Mammary epithelial cell (primary cell): ENCODE measurements at places on chromosomes 3 and 15. TPM values are rescaled to one million over a fixed set of nuclear protein-coding genes. Genes with fewer than 3 reads are reported as not detected.

The UROC1 gene
- not detected for total RNA-seq

The EPHB3 gene
- total RNA-seq = 45.2 TPM

The IL17RB gene
- 0.13 and 0.31 TPM in 2 replicates for total RNA-seq

The TMEM266 gene
- total RNA-seq = not detected in 2 replicates

The CCNDBP1 gene
- 41.3 and 48.6 TPM in 2 replicates for total RNA-seq

The ITIH1 gene
- not detected in 2 replicates for total RNA-seq

The SLCO3A1 gene
- 9.5 TPM for total RNA-seq

The GXYLT2 gene
- 2.5 and 3.9 TPM in 2 replicates for total RNA-seq

The SLC38A3 gene
- total RNA-seq = 0.67 TPM

The SEMA4B gene
- total RNA-seq = 51.5 and 108 TPM in 2 replicates

The EXD1 gene
- total RNA-seq = not detected in 2 replicates

The KBTBD12 gene
- total RNA-seq = not detected in 2 replicates

The FAM43A gene
- 3.0 TPM for total RNA-seq

The SGO1 gene
- total RNA-seq = 4.7 and 13.6 TPM in 2 replicates

The HIGD1A gene
- total RNA-seq = 165 TPM

The ADCY5 gene
- total RNA-seq = not detected in 2 replicates

The TP53BP1 gene
- total RNA-seq = 41.7 and 48.8 TPM in 2 replicates

The ITGA11 gene
- total RNA-seq = 0.05 TPM in 1 of 2 replicates, not detected in the other
